ENCODE measurements at places on chromosomes 7 and 10.

DNA sequence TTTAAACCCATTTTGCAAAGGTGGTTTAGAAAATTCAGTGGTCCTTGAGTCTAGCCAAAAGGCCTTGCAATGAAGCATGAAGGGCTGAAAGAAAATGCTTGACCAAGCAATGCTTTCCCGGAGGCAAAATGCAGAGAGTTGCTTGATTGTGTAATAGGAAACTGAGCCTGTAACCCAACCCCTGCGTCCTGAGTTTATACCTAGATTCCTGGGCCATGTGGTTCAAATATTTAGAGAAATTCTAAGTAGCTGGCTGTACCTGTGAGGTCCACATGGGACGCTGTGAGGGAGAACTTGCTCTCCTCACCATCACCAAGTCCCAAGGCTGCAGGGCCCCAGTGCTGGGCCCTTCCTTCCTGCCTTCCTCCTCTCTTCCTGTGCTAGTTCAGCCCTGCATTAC is 45.7 kb downstream of the CXCL12 start:
- DNase-seq, result no peak

- peak; percentile 28 for DNase-seq
These were observed 98.9 kb downstream of the WDR11 start for GRCh38 chr10:120950051-120950561.

DNA sequence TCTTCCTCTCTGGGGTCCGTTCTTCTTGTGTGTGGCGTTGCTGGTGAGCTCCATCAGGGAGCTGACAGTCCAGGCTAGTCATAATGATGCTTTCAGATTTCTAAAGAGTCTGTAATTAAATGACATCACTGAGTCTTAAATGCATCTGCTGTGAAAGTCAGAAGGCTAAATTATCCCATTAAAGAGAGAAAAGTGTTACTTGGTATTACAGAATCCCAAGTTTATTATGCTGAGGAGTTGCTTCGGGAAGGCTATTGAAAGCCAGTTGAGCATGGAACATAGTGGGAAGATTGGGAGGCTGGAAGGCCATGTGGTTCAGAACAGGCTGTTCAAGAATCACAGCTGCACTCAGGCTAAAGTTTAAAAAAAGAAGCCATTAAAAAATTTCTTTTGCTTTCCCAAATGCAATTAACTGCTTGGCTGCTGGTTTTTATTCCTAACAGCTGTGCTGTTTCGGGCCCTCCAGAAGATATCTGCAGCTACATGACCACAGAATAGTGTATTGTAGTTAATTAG is 342.6 kb upstream of the LRGUK start:
- no peak for DNase-seq

- DNase-seq, result no peak
These were observed 4.6 kb downstream of the ITGB1 start for GRCh38 chr10:32953277-32953927.

DNA sequence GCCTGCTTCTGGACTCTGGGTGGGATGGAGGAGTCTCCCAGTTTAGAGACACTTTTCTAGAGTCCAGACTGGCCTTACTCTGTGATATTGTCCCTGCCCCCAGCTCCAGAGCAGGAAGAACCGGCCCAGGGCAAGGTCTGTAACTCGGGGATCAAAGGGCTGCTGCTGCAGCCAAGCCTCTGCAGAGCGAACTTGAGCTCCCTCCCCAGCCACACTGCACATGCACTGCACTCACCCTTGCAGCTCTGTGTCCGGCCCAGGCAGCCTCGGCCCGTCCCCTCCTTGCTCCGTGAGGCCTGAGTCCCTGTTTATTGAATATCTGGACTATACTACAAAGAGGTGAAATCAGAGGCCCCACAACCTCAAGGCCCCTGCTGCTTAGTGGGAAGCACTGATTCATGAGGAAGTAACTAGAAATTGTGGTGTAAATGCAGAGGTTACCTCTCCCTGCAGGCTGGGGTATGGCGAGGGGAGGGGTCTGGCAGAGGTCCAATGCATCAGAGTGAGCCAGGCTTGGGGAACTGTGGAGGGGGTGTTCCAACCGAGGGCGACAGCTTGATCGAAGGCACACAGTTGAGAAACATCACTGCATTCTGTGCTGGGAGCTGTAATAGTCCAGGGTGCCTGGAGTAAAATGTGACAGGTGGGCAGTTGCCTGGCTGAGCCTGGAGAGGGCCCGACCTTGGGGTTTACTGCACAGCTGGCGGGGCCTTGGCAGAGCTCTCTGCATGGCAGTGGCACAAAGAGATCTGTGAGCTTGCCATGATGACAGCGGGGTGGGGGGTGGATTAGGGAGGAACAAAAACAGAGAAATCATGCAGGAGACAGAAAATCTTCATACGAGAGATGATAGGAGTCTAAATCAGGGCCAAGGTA is 49.1 kb downstream of the AOC1 start:
- no peak for DNase-seq

DNA sequence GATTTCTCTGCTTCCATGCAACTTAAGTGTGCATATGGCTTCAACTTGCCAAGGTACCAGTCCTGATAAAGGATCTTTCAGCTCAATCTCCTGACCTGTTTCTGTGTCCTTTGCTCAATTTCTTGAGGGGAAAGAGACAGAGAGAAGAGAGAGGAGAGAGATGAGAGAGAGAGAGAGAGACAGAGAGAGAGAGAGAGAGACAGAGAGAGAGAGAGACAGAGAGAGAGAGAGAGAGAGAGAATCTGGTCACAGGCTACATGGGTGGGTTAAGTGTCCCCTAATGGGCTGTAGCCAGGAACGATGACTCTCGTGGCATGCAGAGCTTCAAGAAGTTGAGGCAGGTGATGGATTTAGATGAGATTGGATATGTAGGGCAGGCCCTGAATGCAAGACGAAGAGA is 335.2 kb upstream of the PRKCQ start:
- DNase-seq, result no peak

- no peak for DNase-seq
These were observed 10.2 kb downstream of the CRYGN start for GRCh38 chr7:151429560-151430331.

GRCh38 chr7:38682606-38683005 is 51.4 kb upstream of the AMPH start:
- no peak for DNase-seq

DNA sequence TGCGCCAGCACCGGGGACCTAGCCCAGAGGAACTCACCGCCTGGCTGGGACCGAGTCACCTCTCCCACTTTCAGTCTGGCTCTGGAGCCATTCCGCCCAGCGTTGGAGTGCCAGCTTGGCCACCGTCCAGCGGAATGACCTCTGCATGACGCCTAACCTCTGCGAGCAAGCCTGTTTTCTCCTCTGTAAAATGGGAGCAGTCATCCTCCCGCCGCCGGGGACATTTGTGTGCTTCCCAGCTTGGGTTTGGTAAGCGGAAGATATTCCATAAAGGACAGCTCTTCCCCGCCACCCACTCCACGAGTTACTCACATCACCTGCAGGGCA is 1.3 kb upstream of the ZCCHC24 start:
- no peak for DNase-seq

- DNase-seq, result no peak
These were observed 30.1 kb downstream of the BTAF1 start for GRCh38 chr10:91953600-91954160.

DNA sequence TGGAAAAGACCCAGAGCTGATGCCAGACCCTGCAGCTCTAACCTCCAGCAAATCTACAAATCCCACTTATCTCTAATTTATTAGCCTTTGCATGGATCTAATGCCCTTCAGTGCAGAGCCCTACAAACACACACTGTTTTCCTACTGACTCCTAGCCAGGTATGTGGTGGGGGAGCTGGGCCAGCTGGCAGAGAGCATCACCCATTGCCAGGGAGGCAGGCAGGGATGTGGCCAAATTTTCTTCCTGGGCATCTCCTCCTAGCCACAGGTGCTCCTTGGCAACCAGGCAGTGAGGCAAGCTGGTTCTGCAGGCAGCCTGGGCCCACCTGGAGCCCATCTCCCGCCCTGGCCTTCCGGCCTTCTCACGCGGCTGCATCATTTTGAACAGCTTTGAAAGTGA is 55.9 kb upstream of the EMX2 start:
- DNase-seq, result no peak

GRCh38 chr7:105306298-105306748 is 82.4 kb downstream of the SRPK2 start:
- no peak for DNase-seq

GRCh38 chr7:25087855-25088254 is 37.2 kb downstream of the CYCS start:
- no peak for DNase-seq

GRCh38 chr7:2493205-2494164 is 17.3 kb upstream of the GRIFIN start:
- peak; percentile 33 for DNase-seq

DNA sequence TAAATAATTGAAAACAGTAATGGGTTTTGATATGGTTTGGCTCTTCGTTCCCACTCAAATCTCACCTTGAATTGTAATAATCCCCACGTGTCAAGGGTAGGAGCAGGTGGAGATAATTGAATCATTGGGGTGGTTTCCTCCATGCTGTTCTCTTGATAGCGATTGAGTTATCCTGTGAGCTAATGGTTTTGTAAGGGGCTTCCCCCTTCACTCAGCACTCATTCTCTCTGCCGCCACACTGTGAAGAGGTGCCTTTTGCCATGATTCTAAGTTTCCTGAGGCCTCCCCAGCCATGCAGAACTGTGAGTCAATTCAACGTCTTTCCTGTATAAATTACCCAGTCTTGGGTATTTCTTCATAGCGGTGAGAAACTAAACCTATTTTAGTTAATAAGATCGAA is 551.7 kb upstream of the POT1 start:
- no peak for DNase-seq

DNA sequence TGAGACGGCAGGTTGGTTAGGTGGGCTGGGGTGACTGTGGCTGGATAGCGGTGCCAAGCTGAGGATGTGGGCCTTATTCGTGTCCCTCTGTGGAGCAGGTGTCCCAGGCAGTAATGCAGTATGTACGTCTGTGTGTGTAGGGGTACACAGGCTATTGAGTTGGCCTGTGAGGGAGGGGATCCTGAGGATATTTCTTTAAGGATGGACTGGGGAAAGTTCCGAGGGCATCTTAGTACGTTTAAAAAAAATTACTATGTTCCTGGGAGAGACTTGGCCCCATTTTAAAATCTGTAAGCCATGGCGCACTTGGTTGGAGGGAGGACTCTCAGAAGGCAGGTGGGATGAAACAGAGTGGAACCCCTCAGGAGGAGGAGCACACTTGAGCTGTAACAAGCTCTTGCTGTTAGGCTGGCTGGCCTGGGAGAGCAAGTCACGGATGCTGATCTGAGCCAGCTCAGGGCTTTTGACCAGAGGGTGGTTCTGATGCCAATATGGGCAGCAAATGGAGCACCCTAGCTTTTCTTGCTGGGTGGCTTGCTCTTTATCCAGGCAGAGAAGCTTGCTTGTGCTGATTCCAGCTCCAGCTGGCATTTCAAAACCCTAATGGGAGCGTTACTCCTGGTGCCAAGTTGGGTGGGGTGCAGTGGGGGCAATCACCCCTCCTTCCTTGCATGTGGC is 765 bp downstream of the WBP1L start:
- no peak for DNase-seq

DNA sequence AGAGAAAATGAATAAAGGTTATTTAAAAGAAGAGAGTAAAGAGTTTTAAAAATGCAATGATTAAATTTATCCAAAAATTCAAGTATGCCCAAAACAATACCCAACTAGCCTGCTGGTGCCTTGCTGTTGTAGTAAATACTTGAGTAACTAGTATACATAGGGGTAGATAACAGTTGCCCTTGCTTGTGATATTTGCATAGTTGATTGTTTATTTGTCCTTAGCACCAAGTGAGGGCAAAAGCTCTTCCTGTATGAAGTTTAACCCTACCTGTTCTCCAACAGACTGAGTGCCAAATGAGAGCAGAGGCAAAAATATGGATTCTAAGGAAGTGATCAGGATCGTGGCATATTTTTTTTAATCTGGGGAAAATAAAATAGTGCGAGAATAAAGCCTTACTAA is 85.0 kb downstream of the PTN start:
- DNase-seq, result no peak

- peak; percentile 38 for DNase-seq
These were observed 104.2 kb downstream of the PRTFDC1 start for GRCh38 chr10:24848195-24848594.

DNA sequence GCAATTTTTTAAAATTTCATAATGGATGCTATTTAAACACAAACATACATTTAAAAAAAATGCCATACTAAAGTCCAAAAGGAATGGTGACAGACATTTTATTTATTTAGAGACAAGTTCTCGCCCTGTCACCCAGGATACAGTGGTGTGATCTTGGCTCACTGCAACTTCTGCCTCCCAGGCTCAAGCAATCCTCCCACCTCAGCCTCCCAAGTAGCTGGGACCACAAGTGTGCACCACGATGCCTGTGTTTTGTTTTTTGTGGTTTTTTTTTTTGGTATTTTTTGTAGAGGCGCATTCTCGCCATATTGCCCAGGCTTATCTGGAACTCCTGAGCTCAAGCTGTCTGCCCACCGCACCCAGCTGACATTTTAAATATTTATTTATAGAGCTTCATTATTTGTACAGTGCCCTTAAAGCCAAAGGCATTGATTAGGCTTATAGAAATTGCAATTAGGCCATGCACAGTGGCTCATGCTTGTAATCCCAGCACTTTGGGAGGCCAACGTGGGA is 703.5 kb downstream of the AUTS2 start:
- no peak for DNase-seq

GRCh38 chr10:96509017-96509641 is 4.6 kb downstream of the TLL2 start:
- DNase-seq, result peak; percentile 92

DNA sequence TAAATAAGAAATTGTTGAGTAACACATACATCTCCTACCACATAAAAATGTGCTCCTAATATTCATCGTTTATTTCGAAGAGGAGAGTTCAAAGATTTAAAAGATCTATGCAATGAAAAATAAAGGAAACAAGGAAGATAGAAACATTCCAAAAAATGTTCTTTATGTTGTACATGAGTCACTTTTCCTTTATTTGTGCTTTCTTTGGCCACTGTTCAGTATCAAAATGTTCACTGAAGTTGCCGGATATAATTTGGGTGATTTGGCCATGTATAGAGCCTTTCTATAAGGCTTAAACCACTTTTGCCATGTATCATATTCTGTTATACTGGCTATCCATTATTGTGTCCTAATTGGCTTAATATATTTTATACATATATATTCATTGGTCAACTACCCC is 62.9 kb upstream of the PRR15 start:
- peak; percentile 36 for DNase-seq

- DNase-seq, result no peak
These were observed 28.3 kb upstream of the MSMB start for GRCh38 chr10:46074196-46074946.

- no peak for DNase-seq
These were observed 23.2 kb downstream of the WIPI2 start for GRCh38 chr7:5213286-5213645.

- no peak for DNase-seq
These were observed 206.0 kb upstream of the SH2B2 start for GRCh38 chr7:102080434-102081243.

GRCh38 chr7:149109969-149110368 is 16.2 kb downstream of the ZNF425 start:
- no peak for DNase-seq
